SW480 (cell line): ENCODE measurements at places on chromosomes 13 and 19.

DNA sequence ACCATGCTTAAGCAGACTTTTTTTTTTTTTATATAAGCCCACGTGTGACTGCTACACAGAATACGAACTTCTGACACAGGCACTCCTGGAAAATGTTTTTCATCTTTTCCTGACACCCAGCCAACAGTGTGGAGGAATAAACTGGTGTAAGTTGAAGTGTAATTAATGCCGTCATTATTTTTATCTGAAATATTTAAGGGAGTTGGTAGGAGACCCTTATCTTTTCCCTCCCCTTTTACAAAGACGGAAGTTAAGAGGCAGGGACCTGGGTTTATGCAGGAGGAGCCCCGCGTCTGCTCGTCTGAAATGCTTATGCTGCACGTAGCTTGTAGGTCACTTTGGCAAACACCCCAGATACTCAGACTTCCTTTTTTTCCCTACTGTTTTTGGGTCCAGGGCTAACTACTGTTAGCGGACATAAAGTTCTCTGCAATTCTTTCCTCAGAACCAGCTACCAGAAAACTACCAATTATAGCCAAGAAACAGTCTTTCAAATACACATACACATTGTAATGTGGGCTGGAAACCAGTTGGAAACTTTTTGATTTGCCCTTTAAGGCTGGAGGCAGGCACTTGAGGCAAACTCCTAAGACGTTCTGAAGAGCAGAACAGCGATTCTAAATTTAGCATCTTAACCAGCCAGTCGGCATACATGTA lies 50.8 kb downstream of the EFNB2 start:
- no peak for DNase-seq

DNA sequence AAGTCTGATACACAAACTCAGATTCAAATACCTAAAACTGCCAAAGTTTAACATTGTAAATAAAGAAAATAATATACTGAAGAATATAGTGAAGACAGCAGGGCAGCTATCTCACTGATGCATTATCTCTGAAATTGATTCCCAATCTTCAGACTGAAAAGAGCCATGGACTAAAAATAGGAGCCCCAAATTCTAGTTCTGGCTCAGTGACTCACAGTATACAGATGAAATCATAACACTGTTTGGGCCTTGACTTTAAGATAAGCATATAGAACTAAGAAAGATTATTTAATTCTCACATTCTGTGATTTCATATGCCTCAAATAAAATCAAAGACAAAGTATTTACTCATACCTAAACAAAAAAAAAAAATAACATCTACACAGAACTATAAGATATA lies 53.9 kb downstream of the RBM26 start:
- no peak for DNase-seq

DNA sequence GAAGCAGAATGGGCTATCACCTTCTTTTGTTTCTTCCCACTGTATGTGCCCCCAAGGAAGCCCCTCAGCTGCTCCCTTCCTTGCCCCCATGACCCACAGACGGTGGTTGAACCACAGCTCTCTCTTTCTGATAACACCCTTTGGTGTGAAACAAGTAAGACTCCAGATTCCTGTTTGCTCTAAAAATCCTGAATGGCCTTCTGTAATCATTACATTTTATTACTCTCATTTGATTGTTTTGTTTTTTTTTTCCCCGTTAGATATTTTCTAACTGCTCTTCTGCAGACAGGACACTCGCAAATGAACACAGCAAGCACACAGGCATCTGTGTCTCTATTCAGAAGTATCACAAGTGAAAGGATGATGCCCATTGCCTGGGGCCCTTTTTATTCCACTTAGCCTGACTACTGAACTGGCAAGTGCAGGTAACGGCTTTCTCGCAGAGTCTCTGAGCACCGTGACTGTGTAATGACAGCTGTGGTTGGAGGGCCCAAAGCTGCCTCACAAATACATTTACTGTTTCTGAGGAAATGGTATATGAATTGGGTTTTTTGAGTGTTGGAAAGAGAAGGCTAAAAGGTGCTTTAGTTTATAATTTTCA lies 59.3 kb downstream of the OXGR1 start:
- DNase-seq: no peak

- no peak for DNase-seq
Observed at GRCh38 chr19:19031891-19032290, 1.4 kb downstream of the SUGP2 start.

DNA sequence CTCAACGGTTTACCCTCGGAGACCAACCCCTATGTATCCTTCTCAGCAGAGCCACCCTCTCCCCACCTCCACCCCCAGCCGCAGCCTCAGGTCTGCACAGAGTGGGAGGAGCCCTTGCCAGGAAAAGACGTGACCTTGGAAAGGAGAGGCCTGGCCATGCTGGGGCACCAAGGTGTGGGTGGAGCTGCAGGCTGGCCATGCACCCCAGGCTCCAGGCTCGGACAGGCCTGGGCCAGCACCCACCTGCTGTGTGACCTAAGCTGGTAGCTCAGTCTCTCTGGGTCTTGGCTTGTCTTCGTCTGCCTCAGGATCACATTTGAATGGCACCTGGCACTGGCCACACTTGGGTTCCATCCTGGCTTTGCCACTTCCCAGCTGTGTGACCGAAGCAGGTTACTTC lies 29.5 kb downstream of the CCDC8 start:
- no peak for DNase-seq
